ENCODE measurements at places on chromosomes 7 and 10.
A peak's percentile ranks its signal among the peaks of the same experiment; 100 is the strongest.

- no peak for DNase-seq
Measured at GRCh38 chr7:19772841-19773760, at the start of gene TMEM196. Gene TMEM196, minus strand, starts transcription at chr7:19773617. Its CDS starts 921 bp downstream, at chr7:19772696.

- no peak for DNase-seq
Measured at GRCh38 chr7:158495786-158496185, 91.8 kb downstream of the PTPRN2 start.

DNA sequence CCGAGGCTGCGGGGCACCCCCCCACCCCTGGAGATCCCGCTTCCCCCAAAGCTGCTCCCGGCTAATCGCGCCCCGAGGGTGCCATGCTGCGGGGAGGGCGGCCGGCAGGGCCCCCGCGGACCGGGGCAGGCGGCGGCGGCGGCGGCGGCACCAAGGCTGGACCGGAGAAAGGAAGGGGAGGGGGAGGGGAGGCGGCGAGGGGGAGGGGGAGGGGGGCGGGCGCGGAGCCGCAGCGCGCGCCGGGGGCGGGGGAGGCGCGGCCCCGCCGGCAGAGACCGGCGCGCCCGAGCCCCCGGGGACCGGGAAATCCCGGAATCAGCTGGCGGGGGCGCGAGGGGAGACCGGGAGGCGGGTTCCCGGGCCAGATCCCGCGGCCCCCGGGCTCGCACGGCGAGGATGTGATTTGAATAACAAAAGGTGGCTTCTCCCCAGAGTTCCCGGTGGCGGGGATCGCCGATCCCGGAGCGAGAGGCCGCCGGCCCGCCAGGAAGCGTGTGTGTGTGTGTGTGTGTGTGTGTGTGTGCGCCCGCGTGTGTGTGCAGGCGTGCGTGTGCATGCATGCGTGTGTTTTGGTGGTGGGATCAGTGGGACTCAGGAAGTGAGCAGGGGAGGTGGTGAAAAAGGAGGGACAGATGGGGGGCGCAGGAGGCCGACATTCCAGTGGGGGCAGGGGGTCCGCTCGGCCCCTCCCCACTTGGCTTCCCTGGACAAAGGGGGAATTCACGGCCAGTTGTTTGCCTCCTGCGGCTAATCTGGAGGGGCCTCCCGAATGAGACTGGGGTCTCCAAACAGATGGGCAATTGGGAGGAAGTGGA, 99.5 kb downstream of the HIP1 start:
- DNase-seq: peak; percentile 25

GRCh38 chr7:66847879-66848790, 72.9 kb upstream of the TMEM248 start:
- no peak for DNase-seq

DNA sequence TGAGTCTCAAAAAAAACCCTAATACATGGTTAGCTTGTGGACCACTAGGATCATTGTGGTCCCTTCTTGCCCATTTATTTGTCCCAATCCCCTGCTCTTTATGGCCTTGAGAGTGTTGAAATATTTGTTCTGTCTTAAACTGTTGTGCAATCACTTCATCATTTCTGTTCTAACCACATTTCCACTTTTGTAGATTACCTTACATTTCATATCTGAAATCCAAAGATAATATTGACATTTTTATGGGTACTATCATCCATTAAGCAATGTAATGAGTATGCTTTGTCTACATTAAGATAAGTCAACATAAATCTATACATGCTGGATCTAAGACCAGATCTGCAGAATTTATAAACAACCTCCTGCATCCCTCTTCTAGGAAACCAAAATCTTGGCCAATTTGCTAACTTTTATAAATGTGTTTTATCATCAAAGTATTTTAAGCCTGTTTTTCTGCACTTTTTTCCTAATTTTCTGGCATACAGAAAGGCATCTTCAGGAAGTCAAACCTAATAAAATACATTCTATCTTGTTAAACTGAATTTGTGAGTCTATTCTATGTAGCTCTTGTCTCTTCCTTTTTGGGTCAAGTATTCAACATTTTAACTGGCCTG, 359.4 kb upstream of the CELF2 start:
- DNase-seq: no peak

- no peak for DNase-seq
Measured at GRCh38 chr10:76080451-76080850, 649.0 kb downstream of the LRMDA start.

- no peak for DNase-seq
Measured at GRCh38 chr10:116015583-116016333, 257.2 kb downstream of the GFRA1 start.

DNA sequence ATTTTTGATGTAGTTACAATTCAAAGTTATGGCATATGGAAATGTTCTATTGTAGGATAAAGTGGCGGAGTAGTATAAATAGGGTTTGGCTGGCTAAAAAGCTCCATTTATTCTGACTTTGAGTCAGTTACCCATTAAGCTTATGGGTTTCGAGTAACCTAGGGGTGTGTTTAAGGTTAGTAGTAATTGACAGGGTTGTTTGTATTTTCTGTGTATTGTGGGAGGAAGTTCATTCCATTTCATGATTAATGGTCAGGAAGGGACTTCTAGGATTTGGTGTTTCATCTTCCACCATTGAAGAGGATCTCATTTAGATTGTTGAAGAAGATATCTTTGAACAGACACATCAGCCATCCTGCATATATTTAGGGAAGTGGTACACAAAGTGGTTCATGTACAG, 75.0 kb downstream of the BICC1 start:
- no peak for DNase-seq

DNA sequence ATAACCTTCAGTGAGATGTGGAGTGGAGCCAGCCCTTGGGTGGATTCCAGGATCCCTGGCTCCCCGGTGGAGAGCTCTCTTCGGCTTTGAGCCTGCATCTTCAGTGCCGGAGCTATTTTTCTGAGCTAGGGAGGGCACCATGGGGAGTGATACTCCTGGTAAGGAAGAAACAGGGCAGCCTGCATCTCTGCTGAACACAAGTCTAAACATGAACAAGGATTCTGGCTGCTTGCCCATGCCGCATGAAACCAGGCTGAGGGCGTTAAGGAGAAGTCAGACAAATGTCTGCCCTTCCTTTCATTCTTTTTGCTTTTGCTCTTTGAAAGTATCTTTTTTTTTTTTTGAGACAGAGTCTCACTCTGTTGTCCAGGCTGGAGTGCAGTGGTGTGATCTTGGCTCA, 60.4 kb downstream of the EVX1 start:
- DNase-seq: no peak

- no peak for DNase-seq
Measured at GRCh38 chr7:44740055-44740454, 8.6 kb upstream of the ZMIZ2 start.

- DNase-seq: no peak
Measured at GRCh38 chr7:121376979-121377378, 19.1 kb downstream of the FAM3C start.

GRCh38 chr7:95859429-95859828, 87.1 kb downstream of the DYNC1I1 start:
- no peak for DNase-seq

GRCh38 chr7:73707045-73707631, 12.3 kb downstream of the STX1A start:
- DNase-seq: no peak

GRCh38 chr7:98613601-98614425, 3.3 kb upstream of the NPTX2 start:
- DNase-seq: no peak

DNA sequence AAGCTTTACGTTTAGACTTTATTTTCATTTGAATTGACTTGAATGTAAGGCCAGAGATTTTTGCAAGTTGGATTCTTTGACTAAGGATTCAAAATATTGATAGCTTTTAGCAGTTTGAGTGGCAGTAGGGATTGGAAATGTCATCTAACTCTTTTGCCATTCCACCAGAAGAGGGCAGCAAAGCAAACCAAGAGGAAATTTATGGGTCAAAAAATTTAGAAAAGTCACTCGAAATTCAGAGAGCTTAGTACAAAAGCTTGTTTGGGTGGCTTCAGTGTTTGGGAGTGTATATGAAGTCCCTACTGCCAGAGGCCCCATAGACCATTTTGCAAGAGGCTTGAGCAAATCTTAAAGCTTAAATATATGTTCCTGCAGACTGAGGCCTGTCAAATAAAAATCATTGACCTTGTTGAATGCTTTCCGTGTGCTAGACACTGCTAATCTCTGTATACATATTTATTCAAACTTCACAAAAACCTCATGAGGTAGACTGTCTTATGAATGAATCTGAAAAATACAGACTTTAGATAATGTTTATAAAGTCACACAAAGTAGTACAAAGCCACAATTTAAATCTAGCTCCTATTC, 44.6 kb upstream of the RSBN1L start:
- DNase-seq: no peak

GRCh38 chr7:140478246-140479061, 851 bp downstream of the MKRN1 start:
- DNase-seq: peak; percentile 3

GRCh38 chr10:3755440-3756359, 29.3 kb downstream of the KLF6 start:
- DNase-seq: no peak

DNA sequence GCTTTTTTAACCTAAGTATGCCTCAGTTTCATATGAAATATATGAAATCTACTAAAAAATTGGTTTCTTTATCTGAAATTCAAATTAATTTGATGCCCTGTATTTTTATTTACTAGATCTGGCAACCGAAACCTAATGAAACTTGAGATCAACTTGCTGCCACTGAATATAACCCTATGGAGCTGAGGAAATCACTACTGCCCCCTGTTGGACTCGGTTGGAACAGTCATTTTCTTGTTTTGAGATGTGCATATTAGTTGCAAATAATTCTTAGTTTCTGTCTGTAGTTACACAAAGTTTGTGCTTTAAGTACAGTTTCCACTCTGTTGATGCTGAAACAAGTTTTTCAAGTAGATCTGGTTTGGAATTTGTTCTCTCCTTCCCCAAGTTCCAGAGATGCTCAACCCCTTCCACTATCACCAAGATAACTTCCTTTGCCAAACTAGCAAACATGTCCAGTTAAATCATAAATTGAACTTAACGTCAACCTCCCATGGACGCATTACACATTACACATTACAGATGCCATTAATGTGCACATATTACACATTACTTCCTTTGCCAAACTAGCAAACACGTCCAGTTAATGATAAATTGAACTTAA, 22.2 kb upstream of the EXOC4 start:
- peak; percentile 21 for DNase-seq
